Activated B cell treated with CpG ODN at 0.5 μM for 24 hours (primary cell): ENCODE measurements at places on chromosomes 4 and X. TPM values are rescaled to one million over a fixed set of nuclear protein-coding genes. Genes with fewer than 3 reads are reported as not detected.

Gene USP53
- total RNA-seq: 20.4 TPM in 2 replicates

Gene ADRA2C
- total RNA-seq: not detected in 2 replicates

Gene PPP2R3B
- 15.4 and 15.5 TPM in 2 replicates for total RNA-seq

Gene FGFBP2
- 0.20 and 0.39 TPM in 2 replicates for total RNA-seq

Gene PIGA
- 15.7 and 24.9 TPM in 2 replicates for total RNA-seq

Gene SHROOM3
- total RNA-seq: 0.55 and 0.66 TPM in 2 replicates

Gene DRD5
- total RNA-seq: not detected in 2 replicates

Gene ARR3
- total RNA-seq: not detected in 2 replicates

Gene TRO
- 2.6 TPM in 2 replicates for total RNA-seq
